ENCODE measurements at places on chromosomes 7 and 10.

DNA sequence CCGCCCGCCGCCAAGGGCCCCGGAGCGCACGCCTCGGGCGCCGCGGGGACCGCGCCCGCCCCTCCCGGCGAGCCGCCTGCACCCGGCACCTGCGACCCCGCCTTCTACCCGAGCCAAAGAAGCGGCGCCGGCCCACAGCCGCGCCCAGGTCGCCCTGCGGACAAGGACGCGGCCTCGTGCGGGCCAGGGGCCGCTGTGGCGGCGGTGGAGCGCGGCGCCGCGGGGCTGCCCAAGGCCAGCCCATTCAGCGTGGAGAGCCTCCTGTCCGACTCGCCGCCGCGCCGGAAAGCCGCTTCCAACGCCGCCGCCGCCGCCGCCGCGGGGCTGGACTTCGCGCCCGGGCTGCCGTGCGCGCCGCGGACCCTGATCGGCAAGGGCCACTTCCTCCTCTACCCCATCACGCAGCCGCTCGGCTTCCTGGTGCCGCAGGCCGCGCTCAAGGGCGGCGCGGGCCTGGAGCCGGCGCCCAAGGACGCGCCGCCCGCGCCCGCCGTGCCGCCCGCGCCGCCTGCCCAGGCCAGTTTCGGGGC, 3.5 kb downstream of the UNCX start:
- DNase-seq = no peak

- DNase-seq = no peak
Measured at GRCh38 chr10:6195376-6195775, 7.4 kb upstream of the PFKFB3 start.

GRCh38 chr10:45058992-45059561, 58.4 kb downstream of the ZNF22 start:
- no peak for DNase-seq

- DNase-seq = no peak
Measured at GRCh38 chr10:530717-531116, 158.8 kb downstream of the DIP2C start.

DNA sequence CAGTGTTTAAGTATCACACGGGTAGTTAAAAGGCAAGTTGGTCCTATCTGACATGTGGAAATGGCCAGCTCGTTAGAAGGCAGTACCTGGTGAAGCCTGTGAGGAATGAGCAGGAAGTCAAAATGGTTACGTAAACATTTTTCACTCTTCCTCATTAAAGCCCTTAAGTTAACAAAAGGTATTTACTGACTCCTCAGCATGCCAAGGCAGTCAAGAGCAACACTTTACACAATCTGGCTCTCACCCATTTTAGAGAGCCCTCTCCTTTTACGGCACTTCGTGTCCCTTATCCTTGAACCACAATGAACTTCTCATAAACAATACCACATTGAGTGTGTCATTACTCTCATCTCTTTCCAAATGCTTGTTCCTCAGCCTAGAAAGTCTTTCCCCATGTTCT, 11.0 kb upstream of the RSBN1L start:
- DNase-seq = no peak

DNA sequence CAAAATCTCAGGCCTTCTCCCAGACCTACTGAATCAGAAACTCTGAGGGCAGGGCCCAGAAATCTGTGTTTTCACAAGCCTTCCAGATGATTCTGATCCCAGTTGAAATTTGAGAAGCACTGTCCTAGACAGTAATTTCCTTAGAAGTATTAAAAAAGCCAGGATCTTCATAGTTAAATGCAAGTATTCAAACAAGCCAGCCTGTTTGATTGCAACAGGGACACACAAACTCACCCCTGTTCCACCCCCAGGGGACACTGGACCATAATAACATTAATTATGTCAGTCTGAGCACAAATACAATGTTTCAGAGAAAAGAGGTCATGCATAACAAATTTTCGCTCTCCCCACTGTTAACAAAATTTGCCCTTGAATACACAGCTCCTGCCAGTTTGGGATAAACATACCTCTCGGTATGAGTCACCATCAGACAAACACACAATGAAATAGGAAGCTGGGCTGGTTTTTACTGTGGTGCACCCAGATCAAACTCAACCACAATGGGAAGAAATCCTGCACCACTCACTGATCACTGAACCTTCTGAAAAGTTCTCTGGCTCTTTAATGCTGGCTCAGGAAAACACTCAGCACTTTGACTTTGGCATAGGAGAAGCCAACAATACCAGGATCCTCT, 34.3 kb downstream of the ABLIM1 start:
- no peak for DNase-seq

DNA sequence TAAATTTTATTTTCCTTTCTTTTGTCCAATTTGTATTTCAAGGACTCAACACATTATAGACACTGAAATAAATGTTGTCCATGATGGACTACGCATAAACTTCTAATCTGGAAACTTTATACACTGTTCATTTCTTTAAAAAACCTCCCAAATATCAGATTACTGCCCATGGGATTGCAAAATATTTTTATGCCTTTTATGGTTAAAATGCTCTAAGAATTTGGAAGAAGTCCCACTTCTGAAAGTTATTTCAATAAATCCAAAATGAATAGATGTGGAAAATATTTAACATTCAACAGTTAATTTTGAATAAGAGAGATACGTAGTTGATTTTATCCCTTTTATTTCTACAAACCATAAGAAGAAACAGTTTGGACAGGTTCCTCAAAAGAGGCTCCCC, 46.1 kb downstream of the CABCOCO1 start:
- DNase-seq = no peak

DNA sequence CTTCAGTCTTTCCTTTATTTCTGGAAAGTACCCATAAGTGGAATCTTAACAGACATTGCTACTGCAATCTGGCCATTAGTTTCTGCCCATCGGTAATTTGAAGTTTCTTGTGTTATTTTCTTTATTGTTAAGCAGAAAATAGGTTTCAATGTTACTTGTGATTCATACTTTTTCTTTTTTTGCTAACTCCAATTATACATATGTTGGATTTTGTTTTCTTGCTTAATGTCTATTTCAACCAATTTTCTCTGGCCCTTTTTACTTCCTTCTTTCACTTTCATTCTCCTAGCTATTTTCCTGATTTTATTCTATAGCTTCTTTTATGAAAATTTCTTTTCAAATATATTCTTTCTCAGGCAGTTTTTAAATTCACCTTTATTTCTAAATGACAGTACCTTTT, 457.4 kb downstream of the TCERG1L start:
- DNase-seq = no peak

DNA sequence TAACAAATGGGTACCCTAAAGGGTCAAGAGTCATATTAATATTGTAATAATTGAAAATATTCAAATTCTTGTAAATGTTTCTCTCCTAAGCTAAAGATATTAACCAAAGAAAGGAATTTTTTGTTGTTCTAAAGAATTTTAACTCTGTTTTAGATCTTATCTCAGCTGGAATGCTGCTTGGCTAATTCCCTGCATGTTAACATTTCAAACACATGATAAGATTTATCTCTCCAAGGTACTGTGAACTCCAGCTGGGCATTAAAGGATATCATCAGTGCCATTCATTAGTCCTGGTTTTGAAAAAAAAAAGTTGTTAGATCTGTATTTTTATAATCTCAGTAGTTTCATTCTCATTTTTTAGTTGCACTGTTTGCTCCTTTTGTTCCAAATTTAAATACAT, 76.9 kb downstream of the MAPK8 start:
- DNase-seq = no peak

DNA sequence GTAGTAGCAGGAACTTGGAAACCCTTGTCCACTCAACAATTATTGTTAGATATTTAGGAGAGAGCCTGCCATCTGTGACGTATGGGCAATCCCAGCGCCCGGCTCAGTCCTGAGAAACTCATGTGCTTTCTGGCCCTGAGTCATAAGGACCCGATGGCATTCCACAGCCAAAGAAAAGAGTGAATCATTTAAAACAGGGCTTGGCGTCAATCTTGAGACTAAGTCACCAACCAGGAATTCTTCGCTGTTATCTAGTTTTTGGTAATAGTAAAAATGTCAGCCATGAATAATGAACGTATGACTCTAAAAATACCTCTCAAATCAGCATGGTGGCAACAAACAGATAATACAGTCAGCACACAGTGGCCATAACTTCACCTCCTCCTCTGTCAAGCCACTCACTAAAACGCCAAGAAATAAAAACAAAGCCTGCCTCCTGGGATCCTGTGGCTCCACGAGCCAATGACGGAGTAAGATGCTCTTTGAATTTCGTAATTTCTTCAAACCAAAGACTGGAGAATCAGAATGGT, 140.8 kb downstream of the ADAM12 start:
- DNase-seq = no peak

- DNase-seq = no peak
Measured at GRCh38 chr7:67661-68395, 124.5 kb upstream of the FAM20C start.

- peak; percentile 64 for DNase-seq
Measured at GRCh38 chr7:99997545-99998137, 17.8 kb upstream of the ZKSCAN1 start.

DNA sequence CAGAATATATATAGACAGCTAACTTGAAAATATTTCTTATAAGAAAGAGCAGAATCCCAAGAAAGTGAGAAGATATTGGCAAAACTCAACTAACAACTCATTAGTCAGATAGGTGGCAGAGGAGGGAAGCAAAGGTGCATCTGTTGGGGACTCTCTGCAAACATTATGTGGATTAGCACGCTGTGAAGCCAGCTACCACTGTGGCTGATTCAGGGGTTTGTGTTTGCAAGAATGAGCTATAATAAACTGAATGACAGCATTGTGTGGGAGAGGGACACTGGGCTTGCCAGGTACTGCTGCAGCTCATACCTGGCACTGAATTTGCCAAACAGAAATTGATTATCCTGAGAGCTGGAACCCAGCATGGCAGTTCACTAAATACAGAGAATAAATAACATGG, 170.3 kb upstream of the MINDY3 start:
- no peak for DNase-seq

DNA sequence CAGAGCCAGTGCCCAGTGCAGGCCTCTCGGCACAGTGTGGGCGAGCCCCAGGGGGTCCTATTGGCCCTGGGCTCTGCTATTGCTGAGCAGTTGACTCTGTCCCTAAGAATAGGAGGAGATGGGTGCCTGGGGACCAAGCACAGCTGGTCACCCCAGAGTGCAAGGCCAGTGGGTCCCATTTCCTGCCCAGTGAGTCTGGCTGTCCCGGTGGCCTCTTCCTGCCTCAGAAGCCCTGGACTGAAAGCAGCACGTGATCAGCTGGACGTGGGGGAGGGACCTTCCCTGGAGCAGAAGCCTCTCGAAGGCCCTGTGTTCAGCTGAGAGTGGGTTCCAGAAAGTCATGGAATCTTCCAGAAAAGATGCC, 42.0 kb downstream of the PWWP2B start:
- DNase-seq = no peak

DNA sequence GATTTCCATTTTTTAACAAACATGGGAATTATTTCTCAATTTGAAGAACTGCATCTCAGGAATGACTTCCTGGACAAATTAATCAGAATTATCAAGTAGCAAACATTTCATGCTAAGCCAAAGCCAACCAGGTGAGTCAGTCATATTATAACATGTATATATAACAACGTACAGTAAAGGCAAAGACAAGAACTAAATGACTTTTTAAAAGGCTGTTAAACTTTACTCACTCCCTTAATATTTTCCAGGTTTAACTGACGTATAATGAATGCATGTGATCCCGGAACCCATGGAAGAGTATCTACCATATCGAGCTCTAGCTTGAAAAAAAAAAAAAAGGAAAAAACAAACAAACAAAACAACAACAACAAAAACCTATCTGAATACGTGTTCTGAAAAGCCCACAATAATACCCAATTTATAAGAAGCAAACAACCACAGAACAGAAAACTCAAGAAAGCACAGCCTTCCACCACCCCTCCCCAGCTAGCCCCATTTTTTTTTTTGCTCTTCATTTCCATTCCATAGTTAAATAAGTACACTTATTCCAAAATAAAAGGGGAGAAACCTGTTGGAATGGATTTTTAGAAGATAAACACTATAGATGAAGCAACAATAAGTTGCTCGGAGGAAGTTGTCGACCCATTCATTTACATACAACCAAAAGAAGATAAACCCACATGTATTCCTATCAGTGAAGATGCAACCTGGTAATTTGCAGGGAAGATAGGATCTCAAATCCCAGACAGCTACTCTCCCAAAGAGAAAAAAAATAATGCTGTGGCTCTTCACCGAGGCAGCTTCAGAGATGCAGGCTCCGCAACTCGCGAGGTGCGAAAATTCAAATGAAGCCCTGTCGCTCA, 537 bp downstream of the NAPEPLD start:
- no peak for DNase-seq

DNA sequence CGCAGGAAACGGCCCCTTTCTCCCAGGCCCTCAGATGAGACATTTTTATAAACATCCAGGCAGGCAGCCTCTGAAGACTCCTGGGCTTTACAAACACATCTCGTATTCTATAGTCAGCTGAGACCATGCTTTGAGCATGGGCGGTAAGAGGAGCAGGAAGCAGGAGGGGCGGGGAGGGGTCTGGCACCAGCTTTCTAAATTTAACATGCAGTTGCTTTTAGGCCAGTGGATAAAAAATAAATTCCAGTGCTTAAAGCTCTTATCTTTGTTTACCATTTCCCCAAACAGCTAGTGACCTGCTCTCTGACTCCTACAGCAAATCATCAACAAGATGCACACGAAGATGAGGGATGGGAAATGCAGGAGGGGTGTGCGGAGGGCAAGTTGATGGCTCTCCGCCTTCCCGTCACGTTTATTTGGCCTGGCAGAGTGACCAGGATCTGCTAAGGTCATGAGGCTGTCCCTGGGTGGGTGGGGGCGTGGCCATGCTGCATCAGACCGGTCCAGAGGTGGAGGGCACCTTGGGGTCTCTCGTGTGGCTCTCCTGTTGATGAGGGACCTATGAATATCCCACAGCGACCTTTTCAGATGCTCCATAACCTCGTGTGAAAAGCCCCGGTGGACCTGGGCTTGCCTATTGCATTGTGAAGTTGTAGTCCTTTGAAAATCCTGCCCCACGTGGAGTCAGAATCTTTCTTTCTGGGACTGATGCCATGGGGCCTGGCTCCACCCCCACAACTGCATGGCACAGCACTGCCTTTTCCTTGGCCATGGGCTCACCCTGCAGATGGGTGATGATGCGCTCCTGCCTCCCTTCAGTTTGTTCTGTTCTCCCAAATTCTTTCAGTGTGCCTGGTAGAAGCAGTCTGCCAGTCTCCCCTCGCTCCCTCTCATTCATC, 67.5 kb downstream of the PARP12 start:
- DNase-seq = peak; percentile 55
